ENCODE measurements at places on chromosomes 12 and 14.
A peak's percentile ranks its signal among the peaks of the same experiment; 100 is the strongest.

DNA sequence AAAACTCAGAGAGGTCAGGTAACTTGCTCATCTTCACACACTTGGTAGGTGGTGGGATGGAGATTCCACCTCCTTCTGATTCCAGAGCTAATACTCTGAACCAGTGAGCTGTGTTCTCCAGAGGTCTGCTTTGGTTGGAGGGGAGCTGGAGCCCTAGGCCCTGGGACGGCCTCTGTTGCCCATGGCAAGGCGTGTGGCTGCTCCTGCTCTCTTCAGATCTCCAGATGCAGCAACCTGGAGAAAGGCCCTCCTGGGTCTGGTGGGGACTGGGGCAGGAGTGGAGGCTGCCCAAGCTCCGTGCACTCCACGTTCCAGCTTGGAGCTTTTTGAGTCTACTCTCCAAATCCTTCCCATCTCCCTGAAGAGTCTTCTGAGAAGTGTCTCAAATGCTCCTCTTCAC, 10.7 kb downstream of the CCND2 start:
- DNase-seq, result no peak

DNA sequence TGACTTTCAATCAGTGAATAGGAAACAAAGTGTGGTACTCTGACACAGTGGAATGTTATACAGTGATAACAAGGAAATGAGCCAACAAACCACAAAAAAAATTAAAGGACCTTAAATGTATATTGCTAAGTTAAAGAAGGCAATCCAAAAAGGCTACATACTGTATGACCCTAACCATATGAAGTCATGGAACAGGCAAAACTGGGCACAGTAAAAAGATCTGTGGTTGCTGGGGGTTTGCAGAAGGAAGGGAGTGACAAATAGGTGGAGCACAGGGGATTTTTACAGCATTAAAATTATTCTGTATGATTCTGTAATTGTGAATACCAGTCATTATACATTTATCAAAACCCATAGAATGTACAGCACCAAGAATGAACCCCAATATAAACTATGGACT, 112.6 kb downstream of the KCNC2 start:
- DNase-seq, result no peak

- no peak for DNase-seq
These were observed 19.6 kb downstream of the OTUB2 start for GRCh38 chr14:94045563-94046345.

DNA sequence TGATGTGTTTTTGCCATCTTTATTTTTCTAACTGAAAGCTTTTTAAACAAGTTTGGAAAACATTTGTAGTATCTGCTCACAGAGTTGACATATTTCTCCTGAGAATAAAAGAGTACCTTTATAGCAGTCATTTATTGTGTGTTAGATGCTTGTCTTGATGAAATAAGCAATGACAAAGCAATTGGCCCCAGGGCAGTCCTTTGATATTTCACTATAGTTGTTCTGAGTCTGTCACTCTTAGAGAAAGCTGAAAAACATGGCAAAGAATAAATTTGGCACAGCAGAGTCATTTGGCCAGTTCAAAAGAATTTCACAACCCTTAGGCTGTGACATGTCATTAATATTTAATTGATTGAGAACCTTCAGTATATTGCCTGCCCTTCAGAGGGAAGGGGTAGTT, 166.2 kb downstream of the PTPRO start:
- DNase-seq, result no peak

DNA sequence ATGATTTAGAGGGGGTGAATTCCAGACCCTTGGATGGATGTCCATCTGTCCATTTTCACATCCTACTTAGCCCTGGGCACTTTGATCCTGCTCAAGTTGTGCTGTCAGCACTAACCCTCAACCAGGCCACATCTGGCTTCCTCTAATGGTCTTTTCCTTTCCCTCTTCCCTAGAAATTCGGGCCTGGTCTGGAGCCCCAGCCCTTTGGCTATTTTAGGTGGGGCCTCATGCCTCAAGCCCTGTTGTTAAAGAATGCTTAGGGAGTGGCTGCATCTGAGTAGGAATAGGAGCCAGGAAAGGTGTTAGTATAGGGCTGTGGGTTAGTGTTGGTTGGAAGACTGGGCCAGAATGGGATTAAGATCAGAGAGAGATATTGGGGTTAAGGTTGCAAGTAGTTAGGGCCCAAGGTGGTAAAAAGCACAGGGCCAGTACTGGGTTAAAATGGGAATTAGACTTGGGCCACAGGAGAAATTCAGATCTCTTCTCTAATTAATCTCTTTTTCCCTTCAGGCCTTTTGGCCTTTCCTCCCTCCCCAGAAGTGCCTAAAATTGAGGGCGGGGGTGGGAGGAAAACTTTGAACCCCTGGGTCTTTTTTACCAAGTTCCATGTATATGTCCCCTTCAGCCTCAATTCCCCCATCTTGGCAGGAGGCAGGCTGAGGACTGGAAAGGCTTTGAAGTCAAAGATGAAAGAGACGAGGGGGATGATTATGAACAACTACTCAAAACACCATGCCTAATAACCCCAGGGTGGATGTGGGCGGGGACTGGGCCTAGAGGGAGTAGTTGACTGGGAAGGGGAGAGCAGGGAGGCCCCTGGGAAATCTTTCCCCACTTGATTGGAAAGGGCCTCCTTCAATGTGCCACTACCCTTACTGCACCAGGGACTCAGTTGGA, 4.0 kb upstream of the ZNF385A start:
- no peak for DNase-seq

DNA sequence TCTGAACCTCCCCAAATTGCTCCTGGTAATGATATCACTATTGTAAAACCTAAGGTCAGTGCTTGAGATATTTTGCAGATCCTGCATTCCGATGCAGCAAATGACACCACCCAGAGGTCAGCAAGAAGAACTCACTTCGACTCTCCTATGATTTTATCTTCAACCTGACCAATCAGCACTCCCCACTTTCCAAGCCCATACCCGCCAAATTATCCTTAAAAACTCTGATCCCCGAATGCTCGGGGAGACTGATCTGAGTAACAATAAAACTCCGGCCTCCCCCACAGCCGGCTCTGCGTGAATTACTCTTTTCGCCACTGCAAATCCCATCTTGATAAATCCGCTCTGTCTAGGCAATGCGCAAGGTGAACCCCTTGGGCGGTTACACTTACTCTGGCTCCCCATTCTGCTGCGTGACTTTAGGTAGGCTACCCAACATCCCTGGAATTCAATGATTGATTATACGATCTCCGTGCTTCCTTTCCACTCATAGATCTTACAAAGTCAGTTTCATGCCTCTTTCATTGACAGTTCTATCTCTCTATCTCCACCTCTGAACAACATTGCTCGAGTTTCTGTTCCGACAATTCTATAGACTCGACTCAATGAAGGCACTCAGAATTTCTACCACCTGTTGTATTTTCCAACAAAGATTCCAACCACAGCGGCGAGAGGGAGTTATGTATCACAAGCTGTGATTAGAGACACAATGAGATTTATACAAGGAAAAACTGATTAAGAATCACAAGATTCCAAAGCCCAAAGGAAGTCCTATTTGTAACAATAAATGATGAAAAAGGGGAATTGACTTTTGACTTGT, 939 bp downstream of the NPC2 start:
- no peak for DNase-seq

DNA sequence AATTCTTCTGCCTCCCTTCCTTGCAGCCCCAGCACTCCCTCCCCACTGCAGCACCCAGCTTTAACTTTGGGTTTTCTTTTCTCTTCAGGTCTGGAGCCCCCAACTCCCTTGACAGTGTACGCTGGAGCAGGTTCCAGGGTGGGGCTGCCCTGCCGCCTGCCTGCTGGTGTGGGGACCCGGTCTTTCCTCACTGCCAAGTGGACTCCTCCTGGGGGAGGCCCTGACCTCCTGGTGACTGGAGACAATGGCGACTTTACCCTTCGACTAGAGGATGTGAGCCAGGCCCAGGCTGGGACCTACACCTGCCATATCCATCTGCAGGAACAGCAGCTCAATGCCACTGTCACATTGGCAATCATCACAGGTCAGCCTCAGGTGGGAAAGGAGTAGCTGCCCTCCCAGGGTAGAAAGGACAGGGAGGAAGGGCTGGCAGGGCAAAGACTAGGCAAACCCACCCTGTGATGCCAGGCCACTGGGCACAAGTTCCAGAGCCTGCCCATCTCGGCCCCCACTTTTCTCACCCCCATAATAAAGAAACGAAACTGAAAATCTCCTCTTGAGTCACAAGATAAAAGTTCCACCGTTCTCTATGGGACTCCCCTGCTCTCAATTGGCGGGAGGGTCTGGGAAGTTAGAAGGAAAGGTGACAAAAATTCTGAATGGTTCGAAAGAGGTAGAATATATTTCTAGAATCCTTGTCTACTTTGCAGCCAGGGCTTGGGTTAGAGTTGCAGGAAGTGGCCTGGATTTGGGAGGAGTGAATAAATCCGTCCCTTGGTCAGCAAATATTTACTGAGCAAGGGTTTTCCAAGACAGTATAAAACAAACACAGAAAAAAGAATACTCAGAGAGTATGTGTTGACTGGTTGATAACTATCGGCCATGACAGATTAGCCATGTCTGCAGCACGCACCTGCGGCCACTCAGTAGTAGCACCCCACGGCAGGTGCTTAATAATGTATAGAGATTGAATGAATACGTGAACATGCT, 3.2 kb downstream of the LAG3 start:
- DNase-seq, result no peak

GRCh38 chr14:23385642-23386265, 8.9 kb downstream of the CMTM5 start:
- DNase-seq, result no peak

DNA sequence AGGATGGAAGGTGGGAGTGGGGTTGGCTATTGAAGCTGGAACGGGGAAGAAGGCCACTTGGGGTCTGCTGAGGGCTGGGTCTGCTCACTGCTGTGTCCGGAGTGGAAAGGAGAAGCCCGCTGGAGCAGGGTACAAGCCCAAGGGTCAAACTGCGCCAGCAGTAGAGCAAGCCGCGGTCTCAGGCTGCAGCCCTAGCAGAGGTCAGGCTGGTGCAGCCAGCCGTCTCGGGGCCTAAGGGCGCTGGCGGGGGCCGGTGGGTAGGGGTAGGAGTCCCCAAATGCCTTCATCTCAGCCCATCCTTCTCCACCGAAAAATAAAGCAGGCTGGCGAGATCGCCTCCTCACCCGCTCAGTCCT, 718 bp upstream of the JDP2 start:
- peak; percentile 62 for DNase-seq

DNA sequence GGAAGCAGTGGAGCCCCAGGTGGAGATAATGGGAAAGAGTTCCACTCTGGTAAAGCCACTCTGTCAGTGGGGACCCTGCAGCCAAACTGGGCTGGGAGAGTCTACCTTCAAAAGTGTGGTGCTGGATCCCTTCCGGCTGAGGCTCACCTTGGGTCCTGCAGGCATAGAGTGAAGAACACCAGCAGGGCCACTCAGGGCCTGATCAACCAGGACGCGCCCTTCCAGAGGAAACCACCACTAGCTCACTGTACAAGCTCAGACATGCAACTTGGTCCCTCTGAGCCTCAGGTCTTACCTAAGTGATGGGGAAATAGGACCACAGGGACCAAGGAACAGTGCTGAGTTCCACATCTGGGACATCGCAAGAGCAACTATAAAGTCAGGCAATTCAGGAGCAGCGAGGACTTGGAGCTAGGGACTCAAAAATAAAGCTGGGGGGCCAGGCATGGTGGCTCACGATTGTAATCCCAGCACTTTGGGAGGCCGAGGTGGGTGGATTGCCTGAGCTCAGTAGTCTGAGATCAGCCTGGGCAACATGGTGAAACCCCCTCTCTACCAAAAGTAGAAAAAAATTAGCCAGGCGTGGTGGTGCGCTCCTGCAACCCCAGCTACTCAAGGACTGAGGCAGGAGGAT, 5.9 kb upstream of the PRPH start:
- no peak for DNase-seq

GRCh38 chr14:97413022-97413539, 615.9 kb downstream of the VRK1 start:
- no peak for DNase-seq

- DNase-seq, result no peak
These were observed 332.5 kb downstream of the CCER1 start for GRCh38 chr12:90622431-90622830.

GRCh38 chr14:51205486-51205885, 34.6 kb upstream of the TMX1 start:
- no peak for DNase-seq

DNA sequence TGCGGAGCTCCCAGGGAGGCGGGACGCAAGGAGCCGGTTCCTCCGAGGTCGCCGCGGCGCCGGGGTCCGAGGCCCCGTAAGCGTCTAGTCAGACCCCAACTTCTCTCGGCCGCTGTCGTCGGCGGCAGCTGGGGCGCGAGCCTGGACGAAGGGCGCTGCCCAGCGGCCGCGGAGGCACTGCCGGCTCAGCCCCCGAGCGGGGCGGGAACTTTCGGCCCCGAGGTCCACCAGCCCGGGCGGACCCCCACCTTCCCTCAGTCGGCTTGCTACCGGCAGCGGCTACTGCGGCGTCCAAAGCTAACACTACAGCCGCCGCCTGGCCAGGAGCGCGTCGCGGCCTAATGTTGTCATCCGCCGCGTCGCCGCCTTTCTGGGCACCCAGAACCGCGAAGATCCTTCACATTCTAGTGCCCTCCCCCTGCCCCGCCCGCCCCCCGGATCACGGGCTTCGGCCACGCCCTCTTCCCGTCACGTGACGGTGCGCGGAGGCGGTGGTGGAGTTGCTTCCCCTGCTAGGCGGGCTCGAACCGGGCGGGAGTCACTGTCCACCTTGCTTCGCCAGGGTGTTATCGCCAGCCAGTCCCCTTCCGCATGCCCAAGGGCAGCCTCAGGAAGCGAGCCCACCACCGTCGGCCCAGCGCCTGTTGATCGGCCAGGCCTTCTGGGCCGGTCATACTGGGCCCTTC, at the start of gene OSBPL8:
Gene OSBPL8, minus strand, starts transcription at position 372 of the 686 bp plus-strand sequence. CDS start 72,220 bp downstream, outside the sequence.
- peak; percentile 98 for DNase-seq

DNA sequence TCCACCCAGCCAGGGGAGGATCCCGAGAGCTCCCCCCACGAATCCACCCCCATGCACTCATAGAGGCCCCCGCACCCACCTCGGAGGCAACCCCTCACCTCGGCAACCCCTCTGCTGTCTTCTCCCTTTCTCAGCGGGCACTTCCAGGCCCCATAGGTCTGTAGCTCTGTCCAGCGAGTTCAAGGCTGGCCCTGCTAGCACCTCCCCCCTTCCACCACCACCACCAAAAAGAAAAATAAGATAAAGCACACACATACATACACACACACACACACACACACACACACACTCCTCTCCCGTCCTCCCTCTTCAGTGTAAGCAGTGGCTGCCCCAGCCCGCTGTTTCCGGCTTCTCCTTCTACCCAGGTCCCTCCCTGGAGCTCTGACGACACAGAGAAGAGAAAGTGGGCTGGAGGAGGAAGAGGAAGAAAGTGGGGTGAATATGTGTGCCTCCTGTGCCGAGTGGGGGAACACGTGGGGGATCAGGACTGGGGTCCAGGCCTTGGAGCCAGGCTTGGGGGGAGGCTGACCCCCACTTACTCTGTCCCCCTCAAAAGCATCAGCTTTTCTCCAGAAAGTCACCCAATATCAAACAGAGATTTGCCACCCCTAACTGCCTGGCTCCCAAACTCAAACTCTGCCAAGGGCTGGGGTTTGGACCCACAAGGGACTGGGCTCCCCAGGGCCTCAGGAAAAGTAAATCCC, at the start of gene STAT6:
Gene STAT6, minus strand, starts transcription at position 332 of the 704 bp plus-strand sequence. CDS start 3,084 bp downstream, outside the sequence.
- peak; percentile 82 for DNase-seq

DNA sequence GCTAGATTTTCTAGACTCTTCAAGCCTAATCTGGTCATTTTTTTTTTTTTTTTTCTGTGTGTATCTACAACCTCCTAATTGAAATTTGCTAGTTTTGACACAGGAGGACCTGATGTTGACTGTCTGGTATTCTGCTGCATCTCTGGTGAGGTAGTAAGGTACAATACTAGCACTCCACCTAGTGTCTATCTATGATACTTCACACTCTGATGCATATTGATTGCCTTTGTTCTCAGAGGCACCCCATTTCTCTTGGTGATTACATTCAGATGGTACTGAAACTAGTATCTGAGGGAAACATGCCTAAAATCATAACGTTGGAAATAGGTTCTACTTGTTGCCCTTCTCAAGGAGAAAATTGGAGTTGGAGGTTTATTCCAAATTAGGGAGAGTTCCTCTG, 930.5 kb upstream of the NOVA1 start:
- no peak for DNase-seq
